ENCODE measurements at places on chromosomes 2 and 18.

- DNase-seq: no peak
Measured at GRCh38 chr2:40639320-40639719, 187.4 kb upstream of the SLC8A1 start.

DNA sequence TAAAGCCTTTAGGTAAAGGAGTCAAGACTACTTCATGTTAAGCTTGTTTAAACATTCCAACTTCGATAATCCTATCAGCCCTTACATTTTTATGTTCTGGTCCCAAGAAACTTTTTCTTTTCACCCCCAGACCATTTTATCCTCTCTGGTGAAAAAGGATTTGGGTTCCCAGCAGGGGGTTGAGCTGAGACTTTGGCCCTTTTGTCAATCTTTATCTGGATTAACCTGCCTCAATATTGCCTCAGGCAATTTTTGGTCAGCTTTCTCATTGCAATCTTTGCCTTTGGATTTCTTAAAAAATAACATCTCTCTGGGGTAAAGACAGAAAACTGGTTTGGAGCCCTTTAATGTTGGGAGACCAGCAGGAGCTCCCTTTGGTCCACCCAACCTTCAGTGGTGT is 33.9 kb upstream of the CSRNP3 start:
- DNase-seq: no peak

DNA sequence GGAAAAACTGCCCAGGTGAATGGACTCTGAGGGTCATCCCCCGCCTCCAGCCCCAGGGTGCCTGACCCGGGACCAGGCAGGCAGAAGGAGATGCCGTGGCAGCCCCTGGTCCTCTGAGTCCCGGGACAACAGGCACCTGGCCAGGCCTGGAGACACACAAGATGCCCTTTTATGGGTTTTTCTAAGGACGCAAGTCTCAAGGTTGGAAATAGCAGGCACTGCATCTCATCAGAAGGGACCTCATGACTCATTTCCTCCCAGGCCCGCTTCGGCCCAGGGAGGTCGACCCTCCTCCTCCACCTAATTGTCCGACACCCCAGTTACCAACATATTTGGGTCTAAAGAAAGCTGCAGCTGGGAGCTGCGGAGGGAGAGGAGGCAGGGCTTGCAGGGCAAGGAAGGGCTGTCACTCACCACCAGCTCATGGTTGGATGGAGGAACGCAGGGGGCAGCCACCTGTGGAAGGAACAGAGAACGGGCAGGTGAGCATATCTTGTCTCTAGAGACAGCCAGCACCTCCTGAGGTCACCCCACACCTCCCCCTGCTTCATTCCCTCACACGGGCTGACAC is 82.9 kb downstream of the TNS1 start:
- no peak for DNase-seq

DNA sequence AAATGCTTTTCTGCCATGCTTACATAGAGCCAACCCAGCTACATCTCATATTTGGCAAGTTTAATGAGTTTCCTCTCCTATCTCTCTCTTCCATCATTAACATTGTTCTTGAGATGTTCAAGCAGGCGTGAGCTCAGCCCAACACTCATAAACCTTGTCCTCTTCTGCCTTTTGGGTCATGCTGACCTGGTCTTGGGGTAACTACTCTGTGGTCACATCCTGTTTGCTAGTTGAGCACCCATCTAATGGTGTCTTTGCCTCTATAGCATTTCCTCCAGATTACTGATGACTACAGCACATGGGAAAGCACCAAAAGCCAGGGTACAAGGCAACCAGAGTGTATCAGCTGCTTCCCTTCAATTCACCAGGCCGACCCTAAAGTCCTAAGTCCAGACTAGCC is 366.9 kb upstream of the HNRNPA3 start:
- DNase-seq: no peak

DNA sequence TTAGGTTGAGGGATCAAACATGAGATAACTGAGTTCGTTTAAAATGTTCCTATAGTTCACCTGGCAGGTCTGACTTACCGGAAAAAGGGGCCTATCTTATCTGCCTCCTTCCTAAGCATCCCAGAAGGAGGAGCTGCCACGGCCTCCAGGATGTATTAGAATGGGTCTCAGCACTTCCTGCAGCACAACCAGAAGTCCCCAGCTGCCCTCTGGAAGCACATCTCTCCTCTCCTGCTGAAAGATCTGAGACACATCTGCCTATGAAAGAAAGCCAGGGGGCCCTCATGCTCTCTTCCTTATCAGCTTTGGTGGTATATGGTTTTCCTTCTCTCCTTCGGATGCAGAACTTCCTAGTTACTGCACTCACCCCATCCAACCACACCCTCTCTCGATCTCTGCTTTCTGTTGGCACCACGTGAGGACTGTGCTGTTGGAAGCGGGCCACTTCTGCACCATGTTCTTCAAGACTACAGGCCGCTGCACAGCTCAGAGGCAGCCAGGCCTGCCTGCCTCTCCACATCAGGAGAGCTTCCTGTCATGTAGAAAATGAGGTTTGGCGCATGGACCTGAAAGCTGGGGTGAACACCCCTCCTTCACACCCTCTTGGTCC is 6.5 kb downstream of the IGFBP5 start:
- DNase-seq: no peak

DNA sequence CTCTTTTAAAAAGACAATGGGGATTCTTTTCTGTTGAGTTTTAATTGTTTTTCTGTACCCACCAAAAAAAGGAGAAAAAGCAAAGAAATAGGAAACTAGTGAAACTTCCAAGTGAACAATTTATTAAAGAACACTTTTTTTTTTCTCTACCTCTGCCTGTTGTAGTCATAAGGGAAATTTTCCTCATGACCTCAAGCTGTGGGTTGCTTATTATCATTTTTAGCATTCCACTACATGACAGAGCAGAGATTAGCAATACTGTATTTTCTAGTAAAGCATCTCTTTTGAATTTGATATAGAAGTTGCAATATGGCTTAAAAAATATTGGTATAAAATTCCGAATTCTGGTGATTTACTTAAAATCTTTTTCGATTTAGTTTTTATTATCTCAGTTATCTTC is 87.9 kb upstream of the LRRTM1 start:
- no peak for DNase-seq

DNA sequence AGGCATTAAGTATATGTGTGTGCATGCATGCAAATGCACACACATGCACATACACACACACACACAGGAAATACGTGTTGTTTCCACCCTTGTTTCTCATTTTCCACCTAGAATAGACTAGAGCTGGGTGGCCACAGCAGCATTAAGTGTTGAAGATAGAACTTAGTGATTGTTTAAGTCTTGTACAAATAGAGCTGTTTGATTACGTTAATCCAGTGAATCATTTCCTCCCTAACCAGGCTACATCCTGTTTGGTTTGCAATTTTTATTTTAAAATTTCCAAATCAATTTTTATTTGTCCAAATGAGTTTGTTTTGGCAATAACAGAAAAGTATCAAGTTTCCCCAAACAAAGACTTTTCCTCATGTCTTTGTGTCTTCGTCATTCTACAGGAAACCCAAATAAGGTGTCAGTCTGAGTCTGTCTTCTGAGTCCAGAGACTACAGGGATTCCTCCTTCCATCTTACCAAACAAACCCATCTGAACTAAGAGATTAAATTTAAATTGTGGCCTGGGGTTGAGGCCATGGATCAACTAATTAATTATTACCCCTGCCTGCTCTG is 74.6 kb upstream of the GALNT5 start:
- no peak for DNase-seq

- no peak for DNase-seq
Measured at GRCh38 chr2:147698166-147698565, 146.7 kb upstream of the ACVR2A start.

DNA sequence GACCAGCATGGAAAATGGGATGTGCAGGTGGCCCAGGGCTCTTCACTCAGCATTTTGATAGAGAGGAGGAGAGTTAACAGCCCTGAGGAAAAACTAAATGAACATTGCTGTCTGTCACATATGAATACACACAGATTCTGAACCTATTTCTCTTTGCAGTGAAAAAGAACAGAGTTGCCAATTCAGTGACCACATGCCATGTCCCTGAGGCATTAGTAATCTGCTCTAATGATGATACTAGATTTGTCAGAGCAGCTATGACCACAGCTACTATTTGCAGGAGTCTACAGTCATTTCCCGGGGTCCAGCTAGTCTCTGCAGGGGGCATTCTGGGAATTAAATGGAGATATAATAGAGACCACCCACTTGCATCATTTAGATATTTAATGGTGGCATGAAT is 267.6 kb downstream of the TMX3 start:
- no peak for DNase-seq

DNA sequence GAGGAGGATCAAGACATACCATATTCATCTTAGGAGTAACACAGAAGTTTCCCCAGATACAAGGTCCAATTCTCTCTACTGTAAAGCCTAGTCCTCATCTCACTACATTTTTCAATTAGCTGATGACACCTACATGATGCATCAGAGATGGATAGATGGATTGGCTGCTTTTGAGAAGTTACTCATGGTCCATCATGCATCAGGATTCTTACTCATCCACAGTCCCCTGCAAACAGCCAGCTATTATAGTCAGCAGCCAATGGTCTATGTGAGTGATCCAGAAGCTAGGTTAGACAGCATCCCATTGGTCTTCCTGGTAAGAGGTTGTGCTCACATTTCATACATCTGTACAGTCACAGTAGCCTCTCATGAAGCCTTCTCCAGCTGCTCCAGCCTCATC is 154.5 kb upstream of the NRP2 start:
- DNase-seq: no peak

DNA sequence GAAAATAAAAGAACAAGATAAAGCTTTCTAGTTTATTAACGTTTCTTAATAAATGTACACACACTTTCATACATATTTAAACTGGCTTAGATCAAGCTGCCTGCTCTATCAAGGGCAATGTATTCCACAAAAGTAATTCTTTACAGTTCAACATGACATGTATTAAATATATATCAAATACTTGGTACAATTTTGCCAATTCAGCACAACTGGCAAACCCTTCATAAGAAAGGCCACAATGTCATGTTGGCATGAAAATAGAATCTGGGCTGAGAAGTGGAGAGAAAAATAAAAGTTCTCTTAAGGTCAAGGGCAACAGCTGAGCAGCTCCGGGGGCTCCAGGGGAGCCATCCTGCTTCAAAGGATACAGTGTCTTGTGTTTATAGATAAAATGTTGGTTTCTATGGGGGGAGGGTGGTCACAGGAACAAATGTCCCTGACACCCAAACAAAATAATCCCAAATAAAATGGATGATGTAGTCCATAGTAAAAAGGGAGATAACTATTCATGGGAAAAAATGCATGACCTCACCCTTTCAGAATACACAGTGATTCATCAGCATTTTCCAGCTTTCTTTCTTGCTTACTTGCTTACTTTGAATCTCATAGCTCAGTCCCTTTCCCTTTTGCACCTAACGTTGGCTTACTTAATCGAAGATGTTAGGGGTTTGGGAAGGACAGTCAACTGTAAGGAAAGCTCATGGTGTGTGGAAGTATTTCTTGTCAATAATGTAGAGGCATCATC is 494.9 kb downstream of the NYAP2 start:
- DNase-seq: no peak

DNA sequence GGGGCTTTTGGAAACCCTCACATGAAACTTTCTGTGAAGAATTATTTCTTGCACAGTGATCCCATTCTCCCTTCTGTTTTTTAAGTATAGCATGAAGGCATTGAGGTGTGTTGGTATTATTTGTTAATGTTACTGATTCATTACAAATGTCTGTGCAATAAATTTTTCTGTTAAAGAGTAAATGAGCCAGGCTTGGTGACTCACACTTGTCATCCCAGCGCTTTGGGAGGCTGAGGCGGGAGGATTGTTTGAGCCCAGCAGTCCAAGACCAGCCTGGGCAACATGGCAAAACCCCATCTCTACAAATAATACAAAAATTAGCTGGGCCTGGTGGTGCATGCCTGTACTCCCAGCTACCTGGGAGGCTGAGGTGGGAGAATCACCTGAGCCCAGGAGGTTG is 87.8 kb downstream of the KCTD18 start:
- DNase-seq: no peak

DNA sequence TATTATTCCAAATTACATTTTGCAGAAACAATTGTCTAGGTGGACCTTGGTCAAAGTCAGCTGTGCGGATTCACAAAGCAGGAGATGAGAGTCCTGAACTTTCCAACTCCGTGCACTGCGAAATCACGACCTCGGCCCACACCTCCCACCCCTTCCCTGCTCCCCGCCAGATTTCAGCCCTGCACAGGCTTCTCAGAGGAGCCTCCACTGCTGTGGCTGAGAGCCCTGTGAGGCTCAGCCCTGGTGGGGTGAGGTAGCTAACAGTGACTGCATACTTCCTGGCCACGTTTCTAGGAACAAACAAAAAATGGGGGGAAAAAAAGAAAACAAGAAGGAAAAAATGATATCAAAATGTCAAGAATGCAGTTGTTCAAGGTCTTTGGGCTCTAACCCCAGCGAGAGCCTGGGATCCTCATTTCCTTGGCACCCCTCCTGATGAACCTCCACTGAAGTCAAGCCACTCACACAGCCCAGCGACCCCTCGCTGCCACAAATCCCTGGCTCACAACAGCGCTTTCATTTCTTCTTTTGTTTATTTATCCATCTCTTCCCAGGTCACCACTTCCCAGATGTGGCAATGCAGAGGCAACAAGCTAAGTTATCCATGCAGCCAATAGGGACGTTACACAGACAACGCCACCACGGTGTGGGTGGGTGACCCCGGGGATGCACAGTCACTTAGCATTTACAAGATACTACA is 729.7 kb upstream of the ID2 start:
- DNase-seq: no peak

DNA sequence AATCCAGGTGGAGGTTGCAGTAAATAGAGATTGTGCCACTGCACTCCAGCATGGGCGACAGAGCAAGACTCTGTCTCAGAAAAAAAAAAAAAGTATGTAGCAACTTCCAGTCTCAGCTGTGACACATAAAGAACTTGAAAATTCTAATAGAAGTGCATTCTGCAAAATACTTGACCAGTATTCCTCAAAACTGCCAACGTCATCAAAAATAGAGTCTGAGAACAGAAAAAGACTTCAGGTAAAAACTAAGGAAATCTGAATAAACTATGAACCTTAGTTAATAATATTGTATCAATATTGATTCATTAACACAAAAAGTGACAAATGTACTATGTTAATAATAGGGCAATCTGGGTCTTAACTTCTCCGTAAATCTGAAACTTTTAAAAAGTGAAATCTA is 76.7 kb upstream of the WDR75 start:
- DNase-seq: no peak

- no peak for DNase-seq
Measured at GRCh38 chr2:157837851-157838441, 38.2 kb downstream of the ACVR1 start.

DNA sequence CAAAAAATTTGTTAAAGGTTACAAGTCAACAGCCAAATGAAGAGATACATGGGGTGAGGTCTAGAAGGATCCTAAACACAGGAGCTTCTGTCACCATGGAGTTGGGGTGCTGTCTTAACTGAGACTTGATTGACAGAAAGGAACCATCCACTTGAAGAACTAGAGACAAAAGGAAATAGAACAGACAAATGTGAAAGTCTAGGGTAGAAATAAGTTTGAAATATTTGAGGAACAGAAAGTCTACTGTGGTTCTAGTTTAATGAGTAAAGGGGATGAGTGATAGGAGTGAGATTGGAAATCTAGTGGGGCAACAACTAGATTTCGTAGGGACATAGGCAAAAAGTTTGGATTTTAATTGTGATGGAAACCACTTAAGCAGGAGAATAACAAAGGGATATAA is 18.7 kb downstream of the RBBP8 start:
- DNase-seq: no peak

All from left forelimb (tissue), 1 donor.